ENCODE measurements at places on chromosomes 4 and X.

GRCh38 chr4:109947457-109947856 lies 34.8 kb downstream of the EGF start:
- DNase-seq = no peak

DNA sequence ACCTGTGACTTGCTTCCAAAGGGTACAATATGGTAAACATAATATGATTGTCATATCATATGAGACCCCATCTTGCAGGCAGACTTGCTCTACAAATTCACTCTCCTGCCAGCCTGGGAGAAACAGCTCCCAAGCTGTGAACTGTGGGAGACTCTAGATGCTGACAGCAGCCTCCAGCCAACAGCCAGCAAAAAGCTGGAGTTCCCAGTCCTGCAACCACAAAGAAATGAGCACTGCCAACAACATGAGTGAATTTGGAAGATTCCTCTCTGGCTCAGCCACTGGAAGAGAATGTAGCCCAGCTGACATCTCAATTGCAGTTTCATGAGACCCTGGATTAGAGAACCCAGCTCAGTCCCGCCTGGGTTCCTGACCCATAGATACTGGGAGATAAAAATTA lies 145.4 kb downstream of the QDPR start:
- no peak for DNase-seq

GRCh38 chrX:10399043-10399741 lies 221.2 kb downstream of the MID1 start:
- no peak for DNase-seq

- no peak for DNase-seq
Measured at GRCh38 chr4:61277785-61278760, 77.9 kb downstream of the ADGRL3 start.

- DNase-seq = no peak
Measured at GRCh38 chr4:86011117-86011516, 348.7 kb downstream of the MAPK10 start.

GRCh38 chr4:123412700-123413512 lies 16.3 kb downstream of the SPRY1 start:
- DNase-seq = no peak

- no peak for DNase-seq
Measured at GRCh38 chr4:10203851-10204250, 87.3 kb upstream of the WDR1 start.

GRCh38 chr4:153045111-153045982 lies 109.2 kb downstream of the FHDC1 start:
- DNase-seq = no peak

DNA sequence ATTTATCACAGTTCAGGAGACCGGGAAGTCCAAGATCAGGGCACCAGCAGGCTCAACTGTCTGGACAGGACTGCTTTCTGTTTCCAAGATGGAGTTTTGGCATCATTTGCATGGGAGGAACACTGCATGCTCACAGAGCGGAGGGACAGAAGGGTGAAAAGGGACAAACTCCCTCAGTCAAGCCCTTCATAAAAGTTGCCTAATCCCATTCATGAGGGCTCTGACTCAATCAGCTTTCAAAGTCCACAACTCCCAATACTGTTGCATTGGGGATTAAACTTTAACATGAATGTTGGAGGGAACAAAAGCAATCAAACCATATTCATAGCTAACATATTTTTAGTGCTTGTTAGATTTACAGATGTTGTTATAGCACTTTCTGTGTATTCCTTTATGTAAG lies 158.9 kb upstream of the MAD2L1 start:
- no peak for DNase-seq
